ENCODE measurements at places on chromosomes 5 and 9.

- no peak for DNase-seq
Measured at GRCh38 chr5:59437176-59437575, 456.4 kb downstream of the PDE4D start.

GRCh38 chr5:179275941-179276837 is 69.1 kb downstream of the ADAMTS2 start:
- DNase-seq: no peak

DNA sequence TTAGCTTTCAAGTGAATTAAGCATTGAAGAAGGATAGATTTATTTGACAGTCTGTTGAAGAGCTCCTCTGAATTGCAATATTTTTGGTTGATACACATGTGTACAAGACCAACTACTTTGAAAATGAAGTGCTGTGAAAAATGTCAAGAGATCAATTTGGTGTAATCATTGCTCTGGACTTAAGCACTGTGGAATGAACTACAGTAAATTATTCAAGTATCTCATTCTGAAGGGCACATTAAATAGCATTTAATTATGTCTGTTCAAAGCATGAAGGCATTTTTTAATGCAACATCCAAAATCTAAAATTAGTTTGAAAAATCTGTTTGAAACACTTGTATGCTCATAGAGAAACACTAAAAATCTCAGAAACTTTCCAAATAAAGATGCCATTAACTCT is 107.5 kb downstream of the CDH18 start:
- DNase-seq: no peak

DNA sequence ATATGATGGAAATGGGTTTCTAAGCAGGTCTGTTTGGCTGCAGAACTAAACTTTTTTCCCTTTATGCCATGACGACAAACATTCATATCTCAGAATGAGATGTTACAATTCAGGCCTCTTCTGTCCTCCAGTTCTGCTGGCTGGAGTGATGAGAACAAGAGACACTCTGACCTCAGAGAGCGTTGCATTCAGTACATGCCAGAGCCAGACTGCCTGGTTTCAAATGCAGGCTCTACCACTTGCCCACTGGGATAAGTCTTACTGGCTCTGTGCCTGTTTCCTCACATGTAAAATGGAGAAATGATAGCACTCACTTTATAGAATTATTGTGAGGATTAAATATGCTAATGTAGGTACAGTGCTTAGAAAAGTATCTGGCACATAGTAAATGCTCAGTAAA is 24.8 kb upstream of the TOMM5 start:
- DNase-seq: no peak

DNA sequence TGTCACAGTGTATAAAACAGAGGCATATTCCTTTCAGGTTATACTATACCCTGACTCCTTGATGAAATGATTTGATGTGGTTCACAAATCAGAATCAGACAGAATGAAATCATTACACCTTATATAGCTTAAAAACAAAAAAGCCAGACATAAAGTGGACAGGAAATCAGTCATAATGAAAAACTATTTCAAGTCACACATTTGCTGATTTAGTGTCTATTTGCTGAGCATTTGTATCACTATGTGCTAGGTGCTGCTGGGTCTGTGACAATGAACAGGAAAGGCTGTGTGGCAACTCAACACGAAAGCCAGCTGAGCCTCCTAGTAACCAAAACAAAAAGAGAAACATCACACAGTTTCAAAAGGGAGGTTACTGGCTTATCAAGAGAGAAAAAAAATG is 194.0 kb downstream of the EFNA5 start:
- DNase-seq: no peak

DNA sequence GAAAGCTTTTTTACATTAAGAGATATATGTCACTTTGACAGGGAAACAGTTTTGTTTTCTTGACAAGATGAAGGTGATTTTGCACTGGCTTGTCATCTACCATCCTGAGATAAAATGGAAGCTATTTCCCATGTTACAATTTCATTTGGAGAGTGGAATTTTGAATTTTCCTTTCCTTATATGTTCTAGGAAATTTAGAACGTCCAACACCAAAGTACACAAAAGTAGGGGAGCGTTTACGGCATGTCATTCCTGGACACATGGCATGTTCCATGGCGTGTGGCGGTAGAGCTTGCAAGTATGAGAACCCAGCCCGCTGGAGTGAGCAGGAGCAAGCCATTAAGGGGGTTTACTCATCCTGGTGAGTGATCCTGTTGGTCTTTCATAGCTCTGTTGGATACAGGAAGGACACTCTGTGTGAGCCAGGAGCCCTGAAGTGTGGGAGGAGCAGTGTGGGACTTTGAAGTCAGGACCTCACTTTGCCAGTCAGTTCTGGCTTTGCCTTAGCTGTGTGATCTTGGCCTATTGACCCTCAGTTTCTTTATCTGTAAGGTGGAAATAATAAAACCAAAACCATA is 887 bp downstream of the PTPDC1 start:
- no peak for DNase-seq

DNA sequence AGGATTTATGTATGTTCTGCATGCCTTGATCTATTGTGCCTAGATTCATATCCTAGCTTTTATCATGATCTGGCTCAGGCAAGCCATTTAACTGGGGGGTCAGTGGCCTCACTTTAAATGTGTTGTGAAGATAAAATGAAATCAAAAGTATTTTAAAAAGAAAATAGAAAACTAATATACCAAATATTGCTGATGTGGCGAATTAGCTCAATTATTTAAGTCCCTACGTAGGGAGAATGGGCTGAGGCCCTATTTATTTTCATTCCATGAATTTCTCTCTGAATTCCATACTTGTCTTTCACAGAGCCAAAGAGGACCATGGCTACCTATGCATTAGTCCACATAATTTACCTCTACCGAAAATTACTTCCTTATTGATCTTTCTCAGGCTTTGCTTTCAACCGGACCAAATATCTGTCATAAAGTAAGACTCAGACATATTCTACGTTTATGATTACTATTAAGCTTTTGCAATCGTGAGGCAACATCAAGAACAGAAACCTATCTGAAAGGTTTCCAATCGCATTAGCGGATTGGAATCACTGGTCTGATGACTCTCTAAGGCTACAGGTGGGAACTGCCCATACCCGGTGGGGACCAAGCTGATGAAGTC is 1.7 kb downstream of the MBLAC2 start:
- no peak for DNase-seq

- no peak for DNase-seq
Measured at GRCh38 chr5:158700231-158701006, 399.3 kb downstream of the EBF1 start.

DNA sequence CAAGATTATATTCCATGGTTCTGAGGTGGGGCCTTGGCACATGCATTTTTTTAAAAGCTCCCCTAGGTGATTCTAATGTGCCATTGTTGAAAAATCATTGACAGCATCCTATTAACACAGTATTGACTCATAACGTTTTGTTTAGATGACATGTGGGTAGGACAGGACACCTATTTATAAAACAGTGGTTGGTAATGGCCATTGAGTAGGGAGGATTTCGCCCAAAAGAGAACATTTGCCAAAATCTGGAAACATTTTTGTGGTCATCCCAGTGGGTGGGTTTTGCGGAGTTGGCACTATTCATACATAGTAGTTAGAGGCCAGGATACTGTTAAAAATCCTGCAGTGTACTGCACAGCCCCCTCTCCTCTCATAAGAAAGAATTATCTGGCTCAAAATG is 6.4 kb upstream of the CHD1 start:
- no peak for DNase-seq

DNA sequence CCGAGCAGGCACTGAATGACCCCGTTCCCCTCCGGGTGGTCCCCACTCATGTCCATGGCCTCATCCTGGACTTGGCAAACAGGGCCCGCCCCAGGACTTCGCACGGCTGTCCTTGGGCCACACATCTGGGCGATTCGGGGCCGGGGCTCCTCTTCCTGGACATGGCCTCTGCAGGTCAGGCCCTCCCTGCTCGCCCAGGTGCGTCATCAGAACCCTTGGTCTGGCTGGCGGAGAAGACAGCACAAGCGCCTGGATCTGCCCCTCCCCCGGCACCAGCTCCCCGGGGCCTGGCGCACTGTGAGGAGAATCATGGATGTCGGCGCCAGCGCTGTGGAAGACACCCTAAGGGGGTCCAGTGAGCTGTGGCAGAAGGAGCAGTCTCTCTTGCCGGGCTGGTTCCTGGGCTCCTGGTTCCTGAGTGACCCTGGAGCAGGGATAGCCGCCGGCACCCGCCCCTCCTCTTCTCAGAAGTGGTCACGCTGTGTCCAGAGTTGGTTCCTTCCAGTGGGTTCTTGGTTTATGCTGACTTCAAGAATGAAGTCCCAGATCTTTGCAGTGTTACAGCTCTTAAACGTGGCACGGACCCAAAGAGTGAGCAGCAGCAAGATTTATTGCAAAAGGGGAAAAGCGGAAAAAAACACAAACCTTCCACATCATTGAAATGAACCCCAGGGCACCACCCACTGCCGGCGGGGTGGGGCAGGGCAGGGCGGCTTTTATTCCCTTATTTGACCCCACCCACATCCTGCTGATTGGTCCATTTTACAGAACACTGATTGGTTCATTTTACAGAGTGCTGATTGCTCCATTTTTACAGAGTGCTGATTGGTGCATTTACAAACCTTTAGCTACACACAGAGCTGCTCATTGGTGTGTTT is 25.9 kb upstream of the SLC12A7 start:
- no peak for DNase-seq

GRCh38 chr5:13248253-13248652 is 696.2 kb downstream of the DNAH5 start:
- DNase-seq: no peak

DNA sequence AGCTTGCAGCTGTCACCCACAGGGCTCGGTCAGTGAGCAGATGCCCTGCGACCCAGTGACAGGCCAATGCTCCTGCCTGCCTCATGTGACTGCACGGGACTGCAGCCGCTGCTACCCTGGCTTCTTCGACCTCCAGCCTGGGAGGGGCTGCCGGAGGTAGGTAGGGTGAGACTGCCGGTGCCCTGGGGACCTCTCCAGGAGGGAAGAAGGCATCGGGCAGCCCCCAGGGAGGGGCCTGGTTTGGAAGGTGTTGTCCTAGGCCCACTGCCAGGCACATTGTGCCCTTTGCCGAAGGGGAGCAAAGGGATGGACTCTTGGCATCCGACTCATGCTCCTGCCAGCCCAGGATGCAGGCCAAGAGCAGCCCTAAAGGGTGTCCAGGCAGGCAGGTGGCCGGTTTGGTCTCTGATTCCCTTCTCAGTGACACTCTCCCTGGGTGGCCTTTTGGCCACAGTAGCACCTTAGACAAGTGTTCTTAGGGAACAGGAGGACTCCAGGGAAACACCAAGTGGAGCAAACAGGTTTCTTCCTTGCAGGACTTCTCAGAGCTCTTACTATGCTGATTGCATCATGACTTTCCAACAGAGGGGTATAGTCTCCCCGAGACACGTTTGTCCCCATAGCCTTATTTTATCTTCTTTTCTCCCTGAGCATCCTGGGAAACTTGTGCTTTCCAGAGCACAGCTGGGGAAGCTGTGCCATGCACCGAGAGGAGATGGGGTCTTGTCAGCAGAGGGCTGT is 28.1 kb upstream of the AIF1L start:
- no peak for DNase-seq

DNA sequence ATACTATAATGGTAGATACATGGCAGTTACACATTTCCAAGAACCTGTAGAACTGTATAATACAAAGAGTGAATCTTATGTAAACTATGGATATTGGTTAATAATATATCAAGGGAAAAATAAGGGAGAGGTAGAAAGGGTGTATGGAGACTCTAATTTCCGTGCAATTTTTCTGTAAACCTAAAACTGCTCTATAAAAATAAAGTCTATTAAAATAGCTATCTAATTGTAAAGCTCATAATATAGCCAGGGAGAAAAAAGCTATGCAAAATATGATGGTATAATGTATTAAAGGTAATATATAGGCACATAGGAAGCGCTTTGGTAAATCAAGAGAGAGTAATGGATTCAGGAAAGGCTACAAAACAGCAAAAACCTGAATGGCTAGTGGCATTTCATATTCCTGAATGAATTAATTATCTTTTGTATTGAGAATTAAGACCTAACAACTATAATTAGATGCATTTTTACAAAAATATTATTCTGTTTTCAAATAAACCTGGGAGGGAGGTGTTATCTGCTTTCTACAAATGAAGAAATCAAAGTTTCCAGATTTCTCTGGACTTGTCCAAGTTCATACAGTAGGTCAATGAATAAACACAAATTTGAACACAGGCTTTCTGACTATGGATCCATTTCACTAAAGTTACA is 22.8 kb downstream of the ANXA1 start:
- DNase-seq: no peak

GRCh38 chr5:39080597-39081204 is 6.5 kb upstream of the RICTOR start:
- DNase-seq: peak; percentile 19

GRCh38 chr9:107949061-107949460 is 459.5 kb upstream of the KLF4 start:
- DNase-seq: no peak

- no peak for DNase-seq
Measured at GRCh38 chr9:18002718-18003438, 424.0 kb downstream of the SH3GL2 start.

DNA sequence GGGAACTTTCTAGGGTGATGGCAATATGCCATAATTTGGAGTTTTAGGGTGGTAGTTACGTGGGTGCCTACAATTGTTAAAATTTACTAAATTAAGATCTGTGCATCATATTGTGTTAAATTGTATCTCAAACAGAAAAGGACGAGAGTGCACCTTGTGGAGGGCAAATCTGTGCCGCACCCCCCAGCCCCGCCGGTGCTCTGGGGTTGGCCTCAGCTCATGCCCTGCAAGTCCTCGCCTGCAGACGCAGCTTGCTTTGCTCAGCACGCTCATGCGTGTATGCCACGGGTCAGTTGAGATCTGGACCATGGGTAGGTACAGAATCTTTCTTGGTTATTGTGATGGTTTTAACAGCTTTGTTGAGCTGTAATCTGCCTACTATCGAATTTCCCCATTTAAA is 33.7 kb upstream of the FCN1 start:
- no peak for DNase-seq

DNA sequence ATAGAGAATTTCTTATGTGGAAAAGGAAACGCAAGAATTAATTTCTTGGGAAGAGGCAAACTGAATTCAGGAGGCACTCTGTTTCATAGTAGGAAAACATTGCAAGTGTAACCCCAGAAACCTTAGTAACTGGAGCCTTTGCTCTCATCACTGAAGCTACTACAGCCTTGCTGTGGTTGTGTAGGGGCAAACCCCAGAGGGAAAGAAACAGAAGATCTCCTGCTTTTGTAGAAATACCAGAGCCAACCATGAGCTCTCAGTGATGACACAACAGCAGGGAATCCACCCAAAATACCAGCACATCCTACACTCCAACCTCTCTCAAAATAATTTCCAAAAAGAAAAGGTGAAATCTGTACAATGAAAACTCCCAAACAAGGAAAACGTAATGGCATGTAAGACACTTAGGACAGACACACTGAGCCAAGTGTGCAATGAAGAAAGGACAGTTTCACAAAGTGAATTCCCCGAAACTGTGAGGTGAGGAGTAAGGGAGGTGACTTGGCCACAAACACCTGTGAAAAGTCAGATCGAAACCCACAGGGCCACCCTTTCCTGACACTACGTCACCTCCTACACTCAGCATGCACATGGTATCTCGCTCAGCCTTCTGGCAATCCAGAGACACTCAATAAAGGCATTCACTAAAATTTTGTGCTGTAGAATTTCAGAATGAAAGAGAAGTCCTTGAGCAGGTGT is 8.5 kb upstream of the ACSL6 start:
- peak; percentile 84 for DNase-seq
